ENCODE measurements at places on chromosomes 2 and 18. TPM values are rescaled to one million over a fixed set of nuclear protein-coding genes. Genes with fewer than 3 reads are reported as not detected.

- DNase-seq: no peak
Measured at GRCh38 chr2:54881759-54882158, 158.3 kb downstream of the EML6 start.

DNA sequence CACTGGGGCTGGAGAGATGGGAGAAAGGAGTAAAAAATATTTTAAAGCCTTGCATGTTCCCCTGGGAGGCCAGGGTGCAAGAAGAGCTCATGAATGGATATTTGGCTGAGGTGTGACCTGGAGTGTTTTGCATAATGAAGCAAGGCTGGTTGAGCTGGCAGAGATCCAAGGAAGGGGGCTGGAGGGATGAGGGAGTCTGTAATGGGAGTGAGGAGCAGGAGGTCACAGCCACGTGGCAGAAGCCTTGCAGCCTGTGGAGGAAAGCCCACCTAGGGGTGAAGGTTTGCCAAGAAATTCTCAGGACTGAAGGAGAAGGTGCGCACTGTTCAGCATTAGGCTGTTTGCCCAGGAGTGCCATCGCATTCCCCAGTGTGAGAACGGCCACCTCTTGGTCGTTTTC is 40.3 kb upstream of the ATP8B1 start:
- DNase-seq: no peak

GRCh38 chr2:100248044-100248330 is 74.3 kb downstream of the LONRF2 start:
- DNase-seq: no peak

Gene KCNE4
- total RNA-seq: 21.5 TPM
